ENCODE measurements at places on chromosomes 5 and 9.

DNA sequence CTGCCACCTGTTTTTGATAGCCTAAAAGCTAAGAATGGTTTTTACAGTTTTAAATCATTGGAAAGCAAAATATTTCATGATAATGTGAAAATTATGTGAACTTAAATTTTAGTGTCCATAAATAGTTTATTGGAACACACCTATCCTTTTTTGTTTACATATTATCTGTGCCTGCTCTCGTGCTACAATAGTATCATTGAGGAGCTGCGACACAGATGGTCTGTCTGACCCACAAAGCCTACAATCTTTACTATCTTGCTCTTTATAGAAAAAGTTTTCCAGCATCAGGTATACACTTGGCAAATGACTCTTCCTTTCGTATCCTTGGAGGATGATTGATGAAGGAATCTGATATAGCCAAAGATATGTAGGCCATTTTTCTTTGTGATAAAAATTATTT, 40.2 kb downstream of the TTC1 start:
- no peak for DNase-seq

DNA sequence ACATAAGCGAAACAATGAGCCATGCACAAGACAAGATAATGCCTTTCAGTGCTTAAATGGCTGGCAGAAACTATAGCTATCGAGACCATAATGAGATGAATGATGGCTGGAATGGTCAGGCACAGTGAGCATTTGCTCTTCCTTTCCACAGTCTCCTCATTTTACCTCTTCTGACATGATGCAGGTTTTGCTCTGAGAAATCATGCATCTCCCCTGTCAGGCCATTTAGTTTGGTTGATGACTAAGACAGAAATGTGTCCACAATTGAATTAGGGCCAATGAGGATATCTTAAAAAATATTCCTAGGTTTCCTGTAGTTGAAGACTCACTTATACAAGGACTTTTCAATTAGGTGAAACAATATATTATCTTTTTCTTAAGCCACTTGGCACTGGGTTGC, 475.1 kb downstream of the TMEM232 start:
- DNase-seq = no peak

DNA sequence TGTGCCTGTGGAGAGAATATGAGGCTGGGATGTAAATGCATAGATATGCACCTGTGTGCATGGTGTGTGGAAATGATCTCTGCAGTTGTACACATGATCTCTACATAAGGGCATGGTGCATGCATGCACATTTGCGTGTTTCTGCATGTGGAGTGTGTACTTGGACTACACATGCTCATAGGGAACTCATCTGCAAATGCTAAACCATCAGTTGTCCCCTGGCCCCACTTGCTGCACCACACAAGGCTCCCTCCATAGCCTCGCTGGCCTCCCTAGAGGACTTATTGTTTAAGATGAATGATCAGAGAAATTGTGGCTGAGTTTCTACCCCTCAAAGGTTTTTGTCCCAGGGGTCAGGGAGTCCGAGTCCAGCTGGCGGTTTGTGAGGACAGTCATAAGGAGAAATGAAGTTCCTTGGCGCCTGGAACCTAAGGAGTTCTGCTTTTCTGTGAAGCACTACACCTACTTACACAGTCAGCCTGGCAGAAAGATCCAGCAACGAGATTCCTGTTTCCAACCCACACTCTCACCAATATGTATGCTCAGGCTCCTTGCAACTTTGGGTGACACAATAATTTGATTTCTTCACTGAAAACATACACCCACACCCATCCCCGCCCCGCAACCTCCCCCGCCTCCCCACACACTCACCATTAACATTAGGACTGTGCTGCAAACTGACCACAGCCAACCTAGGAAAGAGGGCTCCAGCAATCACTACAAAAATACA, 79.9 kb upstream of the CPEB4 start:
- no peak for DNase-seq

DNA sequence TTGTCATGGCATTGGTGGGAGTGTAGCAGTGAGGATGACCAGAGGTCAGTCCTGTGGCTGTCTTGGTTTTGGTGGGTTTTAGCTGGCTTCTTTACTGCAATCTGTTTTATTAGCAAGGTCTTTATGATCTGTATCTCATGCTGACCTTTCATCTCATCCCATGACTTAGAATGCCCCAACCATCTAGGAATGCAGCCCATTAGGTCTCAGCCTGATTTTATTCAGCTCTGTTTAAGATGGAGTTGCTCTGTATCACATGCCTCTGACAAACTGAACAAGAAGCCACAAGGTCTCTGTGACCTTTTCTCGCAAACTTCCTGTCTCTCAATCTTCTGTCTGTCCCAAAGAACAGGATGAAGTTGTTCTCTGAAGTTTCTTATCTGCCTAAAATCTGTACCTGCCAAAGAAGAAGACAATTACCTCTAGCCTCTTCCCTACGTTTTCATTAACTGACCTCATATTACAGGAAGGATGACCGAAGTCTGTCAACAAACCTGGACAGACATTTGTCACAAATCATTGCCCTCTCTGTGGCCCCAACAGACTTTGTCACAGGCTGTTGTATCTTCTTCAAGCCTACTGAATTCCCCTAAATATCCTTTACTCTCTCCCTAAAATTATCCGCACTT, 284.2 kb upstream of the SEMA6A start:
- DNase-seq = no peak

DNA sequence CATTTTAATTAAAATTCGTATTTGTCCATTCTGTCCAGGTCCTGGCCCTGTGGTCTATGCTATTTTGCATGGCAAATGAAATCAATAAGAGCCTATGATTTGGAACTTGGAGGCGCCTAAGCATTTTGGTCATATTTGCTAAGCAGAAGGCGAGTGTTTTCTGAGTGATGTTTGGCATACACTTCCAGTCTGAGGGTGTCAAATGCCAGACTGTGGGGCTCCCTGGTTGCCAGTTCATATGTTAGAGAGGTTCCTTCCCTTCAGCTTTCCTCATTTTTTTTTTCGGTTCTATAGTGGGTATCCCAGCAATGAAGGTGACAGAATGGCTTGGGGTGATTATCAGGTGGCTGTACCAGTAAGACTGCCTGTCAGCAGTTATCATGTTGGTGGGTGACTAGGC, 1007.8 kb upstream of the WWC1 start:
- DNase-seq = no peak

DNA sequence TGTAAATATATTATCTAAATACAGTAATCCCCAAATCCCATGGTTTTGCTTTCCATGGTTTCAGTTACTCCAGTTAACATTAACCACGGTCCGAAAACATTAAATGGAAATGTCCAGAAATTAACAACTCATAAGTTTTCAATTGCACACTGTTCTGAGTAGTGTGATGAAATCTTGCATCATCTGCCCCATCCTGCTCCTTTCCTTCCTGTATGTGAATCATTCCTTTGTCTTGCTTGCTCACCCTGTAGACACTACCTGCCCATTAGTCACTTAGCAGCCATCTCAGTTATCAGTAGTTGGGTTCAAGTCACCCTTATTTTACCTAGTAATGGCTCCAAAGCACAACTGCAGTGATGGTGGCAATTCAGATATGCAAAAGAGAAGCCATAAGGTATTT, 1568.5 kb upstream of the WWC1 start:
- no peak for DNase-seq

- no peak for DNase-seq
Observed at GRCh38 chr5:159734366-159734765, 181.9 kb upstream of the ADRA1B start.

DNA sequence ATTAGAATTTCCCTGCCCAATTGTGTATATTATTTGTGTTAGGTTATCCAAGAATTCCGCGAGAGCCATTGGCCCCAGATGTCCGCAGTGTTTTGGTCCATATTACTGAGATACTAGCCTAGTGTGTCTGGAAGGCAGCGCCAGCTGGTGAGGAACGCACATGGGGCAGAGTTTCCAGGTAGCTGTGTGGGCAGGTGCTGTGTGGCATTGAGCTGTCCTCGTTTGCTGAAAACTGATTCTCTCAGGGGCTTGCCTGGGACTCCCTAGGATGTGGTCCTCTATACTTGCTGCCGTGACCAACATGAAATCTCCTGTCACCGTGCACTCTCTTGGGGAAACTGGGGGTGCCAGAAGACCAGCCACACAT, 288.7 kb downstream of the FANCC start:
- no peak for DNase-seq

- peak; percentile 80 for DNase-seq
Observed at GRCh38 chr5:172439785-172440477, 14.4 kb downstream of the SH3PXD2B start.

DNA sequence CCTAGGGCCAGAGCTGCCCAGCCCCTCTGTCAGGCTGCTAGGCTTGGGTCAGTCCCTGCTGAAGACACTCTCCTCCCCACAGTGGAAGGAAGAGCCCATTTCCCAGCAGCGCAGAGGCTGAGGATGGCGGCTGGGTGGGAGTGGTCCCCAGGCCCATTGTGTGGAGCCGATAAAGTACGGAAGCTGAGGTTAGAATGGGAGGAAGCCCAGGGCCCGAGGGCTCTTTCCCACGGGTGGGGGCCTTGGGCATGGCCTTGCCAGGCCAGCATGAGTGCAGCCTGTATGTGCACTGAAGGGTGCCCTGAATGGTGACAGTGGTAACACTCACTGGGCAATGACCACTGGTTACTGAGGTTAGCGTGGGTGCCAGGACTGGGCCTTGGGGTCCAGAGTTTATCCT, 125.9 kb downstream of the RGS3 start:
- DNase-seq = no peak

- DNase-seq = peak; percentile 58
Observed at GRCh38 chr9:137383784-137384756, 38.9 kb downstream of the EXD3 start.

- no peak for DNase-seq
Observed at GRCh38 chr5:169628892-169629291, 8.2 kb upstream of the DOCK2 start.
